Activated CD4-positive, CD25-positive, alpha-beta regulatory T cell (primary cell): ENCODE measurements at places on chromosomes 13 and 19.

DNA sequence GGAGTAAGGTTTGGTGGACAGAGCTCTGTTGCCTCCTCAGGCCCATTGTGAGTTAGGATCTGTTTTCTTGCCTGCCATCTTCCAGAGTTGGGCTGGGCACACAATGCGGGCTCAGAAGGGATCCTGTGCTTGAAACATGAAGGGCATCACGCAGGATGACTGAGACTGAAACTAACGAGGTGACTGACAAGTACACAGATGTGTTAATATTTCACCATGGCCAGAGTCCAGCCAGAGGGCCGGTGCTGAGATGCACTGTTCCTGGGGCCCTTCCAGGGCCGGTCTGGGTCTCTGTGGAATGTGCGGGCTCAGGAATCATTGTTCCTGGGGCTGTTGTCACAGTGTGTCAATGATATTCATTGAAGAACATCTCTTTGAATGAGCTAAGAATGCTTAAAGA lies 163.7 kb downstream of the URI1 start:
- no peak for DNase-seq

- no peak for DNase-seq
Measured at GRCh38 chr13:49833402-49833801, 40.9 kb upstream of the KPNA3 start.

DNA sequence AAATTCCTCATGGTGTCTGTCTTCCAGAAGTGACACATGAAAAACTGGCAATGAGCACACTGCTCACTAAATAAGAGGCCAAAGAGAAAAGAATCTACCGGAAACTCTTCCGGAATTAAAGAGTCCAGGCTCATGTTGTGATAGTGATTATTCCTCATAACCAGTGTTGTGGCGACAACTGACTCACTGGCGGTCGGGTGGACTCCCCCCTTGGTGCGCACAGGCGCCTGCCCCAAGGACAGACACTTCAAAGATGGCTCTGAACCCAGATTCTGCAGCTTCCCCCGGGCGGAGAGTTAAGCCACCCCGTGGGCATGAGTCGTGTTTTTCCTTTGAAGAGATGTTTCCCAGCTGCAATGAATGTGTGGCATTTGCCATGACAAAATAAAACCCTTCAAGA lies 10.3 kb downstream of the IL17D start:
- no peak for DNase-seq

DNA sequence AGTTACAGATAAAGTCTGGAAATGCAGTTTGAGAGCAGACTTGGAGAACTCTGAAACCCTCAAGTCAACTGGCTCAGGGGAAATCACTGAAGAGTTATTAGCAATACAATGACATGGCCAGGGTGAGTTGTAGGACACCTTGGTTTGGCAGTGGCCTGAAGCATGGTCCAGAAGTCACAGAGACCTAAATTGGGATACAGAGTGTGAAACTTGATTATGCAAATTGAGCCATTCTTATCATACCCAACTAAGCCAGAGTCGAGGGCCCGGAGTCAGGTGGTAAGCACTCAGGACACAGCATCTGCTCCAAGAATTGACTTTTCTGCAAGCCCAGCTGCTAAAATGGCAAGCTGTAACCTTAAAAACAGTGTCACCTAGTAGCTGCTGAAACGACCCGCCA lies 224.5 kb downstream of the DCLK1 start:
- DNase-seq, result no peak

DNA sequence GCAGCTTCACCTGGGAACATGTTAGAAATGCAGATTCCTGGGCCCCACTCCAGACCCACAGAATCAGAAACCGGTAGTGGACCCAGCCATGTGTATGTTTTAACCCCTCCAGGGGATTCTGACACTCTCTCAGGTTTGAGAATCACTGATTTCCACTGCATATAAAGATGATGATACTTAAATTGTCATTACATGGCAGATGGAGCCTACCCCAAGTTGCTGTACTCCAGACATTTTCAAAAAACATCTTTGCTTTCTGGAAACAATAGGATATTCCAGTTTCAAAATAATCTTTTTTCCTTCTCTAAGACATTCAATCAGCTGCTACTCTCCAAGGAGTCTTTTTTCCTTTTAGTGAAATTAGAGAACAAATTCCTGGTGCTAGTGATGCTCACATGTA lies 48.6 kb upstream of the RGCC start:
- DNase-seq, result no peak

DNA sequence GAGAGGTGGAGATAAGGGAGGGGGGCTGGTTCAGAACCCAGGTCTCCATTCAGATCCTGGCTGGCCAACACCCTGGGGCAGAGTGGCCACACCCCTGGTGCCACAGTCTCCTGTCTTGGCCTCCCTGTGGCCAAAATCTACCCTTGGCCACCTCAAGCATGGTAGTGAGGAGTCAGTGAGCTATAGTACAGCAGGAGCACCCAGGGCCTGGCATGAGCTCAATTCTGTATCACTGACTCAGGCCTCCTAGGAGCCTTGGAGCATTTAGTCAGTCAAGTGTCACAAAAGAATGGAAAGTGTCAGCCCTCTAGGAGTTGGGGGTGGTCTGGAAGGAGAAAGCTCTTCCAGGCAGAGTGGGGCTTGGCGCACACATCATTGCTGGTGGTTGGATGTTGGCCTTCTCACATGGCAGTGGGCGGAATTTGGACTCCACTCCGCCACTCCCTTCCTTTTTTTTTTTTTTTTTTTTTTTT lies 6.6 kb upstream of the CD79A start:
- no peak for DNase-seq
